IPS DF 19.7 (cell line): ENCODE measurements at places on chromosomes 11 and 22.

DNA sequence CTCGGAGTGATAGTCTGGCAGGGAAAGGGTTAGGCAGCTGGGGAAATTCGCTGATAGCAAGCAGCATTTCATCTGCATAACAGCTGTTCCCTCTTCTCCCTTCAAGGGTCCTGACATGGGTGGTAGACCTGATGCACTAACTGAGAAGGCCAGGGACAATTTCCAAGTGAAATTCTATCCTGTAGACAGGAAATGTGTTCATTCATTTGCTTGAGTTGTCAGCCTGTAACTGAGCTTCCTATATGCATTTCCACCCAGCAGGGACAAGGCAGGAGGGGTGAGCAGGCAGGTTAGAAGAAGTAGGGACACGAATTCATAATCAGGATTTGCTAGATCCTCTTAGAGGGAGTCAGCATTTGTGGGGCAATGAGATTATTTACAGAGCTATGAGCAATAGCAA lies 154.3 kb upstream of the NCAM1 start:
- no peak for DNase-seq

- DNase-seq = no peak
Measured at GRCh38 chr22:39514373-39514973, 5.9 kb upstream of the ATF4 start.

- DNase-seq = no peak
Measured at GRCh38 chr11:44728491-44728910, 1.7 kb downstream of the TSPAN18 start.

DNA sequence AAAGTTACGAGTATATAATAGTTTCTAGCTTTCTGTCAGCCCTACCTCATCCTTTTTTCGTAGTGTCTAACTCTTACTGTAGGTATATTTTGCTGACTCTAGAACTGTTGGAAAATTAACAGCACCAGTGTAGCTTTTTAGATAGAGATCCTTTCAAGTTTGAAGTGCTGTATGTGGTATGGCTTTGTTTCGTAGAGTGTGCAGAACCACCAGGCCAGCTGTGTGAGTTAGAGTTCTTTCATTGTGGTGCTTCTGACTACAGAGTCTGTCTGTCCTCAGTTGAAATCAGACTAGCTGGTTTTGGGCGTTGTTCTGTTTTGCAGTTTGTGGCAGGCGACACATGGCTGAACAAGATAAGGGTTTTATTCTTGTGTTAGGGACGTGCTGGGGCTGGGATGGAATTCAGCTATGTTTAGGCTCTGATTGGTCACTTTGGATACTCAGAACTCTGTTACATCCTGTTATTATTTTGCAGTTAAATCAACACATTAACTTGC lies 3.2 kb downstream of the ARHGEF12 start:
- no peak for DNase-seq

GRCh38 chr11:60756307-60757032 lies at the start of gene MS4A15:
Gene MS4A15, plus strand, starts transcription at chr11:60756867. Its CDS starts 6,867 bp downstream, at chr11:60763734.
- no peak for DNase-seq

DNA sequence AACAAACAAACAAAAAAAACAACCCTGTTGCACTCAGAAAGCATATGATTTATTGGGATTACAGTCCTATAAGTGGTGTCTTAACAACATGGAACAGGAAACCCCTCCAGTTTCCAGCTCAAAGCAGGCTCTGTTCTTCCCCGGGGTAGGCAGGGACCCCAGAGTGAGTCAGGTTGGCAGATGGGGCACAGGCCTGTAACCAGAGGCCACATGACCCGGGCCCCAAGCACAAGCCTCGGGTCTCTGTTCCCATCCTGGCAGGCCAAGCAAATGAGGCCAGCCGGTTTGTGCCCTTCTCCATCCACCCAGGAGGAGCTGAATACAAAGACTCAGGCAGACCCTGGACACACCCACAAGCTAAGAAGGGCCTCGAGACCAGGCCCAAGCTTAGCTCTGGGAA lies 75.8 kb downstream of the NAT10 start:
- no peak for DNase-seq
